PC-3 (cell line): ENCODE measurements at places on chromosomes 16 and 17. TPM values are rescaled to one million over a fixed set of nuclear protein-coding genes. Genes with fewer than 3 reads are reported as not detected.

The EFNB3 gene
- total RNA-seq: 4.9 and 7.7 TPM in 2 replicates

The APOBR gene
- 0.04 TPM in 1 of 2 replicates, not detected in the other for total RNA-seq

The TEKT5 gene
- not detected in 2 replicates for total RNA-seq

The SPATA32 gene
- not detected in 2 replicates for total RNA-seq

The DECR2 gene
- 19.8 and 22.3 TPM in 2 replicates for total RNA-seq

The SPEM2 gene
- total RNA-seq: not detected in 2 replicates

The CHST5 gene
- 0.29 TPM in 1 of 2 replicates, not detected in the other for total RNA-seq

The TCAP gene
- 0.12 and 0.51 TPM in 2 replicates for total RNA-seq

The STAT5A gene
- not detected in 2 replicates for total RNA-seq

The OR4D1 gene
- not detected in 2 replicates for total RNA-seq

- no peak for DNase-seq
These were observed 5.2 kb downstream of the RAB40B start for GRCh38 chr17:82693168-82693867.

- DNase-seq: no peak
These were observed 21.3 kb upstream of the BAIAP2 start for GRCh38 chr17:81013642-81014041.

- no peak for DNase-seq
These were observed 15.3 kb upstream of the HEXD start for GRCh38 chr17:82402865-82403264.

DNA sequence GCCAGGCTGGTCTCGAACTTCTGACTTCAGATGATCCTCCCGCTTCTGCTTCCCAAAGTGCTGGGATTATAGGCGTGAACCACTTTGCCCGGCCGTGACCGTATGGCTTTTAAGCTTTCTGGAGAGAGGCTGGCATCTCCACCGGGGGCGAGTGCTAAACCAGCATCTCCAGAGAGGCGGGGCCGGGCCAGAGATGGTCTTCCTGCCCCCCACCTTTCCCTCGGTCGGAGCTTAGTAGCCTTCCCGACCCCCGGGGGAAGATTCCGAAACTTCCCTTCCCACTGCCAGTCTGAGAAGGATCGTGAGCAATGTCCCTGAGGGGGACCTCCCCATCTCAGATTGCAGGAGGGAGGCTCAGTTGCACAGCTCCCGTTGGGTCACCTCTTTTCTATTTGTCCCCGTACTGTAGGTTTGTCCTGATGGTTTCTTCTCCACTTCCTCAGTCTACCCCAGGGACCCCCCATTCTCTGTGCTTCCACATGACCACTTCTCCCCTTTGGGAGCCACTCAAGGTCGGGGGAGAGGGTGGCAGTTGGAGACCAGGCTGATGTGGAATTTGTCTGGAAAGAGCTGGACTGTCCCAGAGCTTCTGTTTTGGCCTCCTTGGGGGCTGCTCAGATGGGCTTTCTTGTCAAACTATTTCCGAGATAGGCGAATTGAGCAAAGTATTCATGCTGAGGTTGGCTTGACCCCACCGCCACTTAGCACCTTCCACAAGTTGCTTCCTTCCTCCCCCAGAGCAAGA is 18.2 kb downstream of the IGF2BP1 start:
- DNase-seq: no peak

- no peak for DNase-seq
These were observed 473 bp upstream of the TPPP3 start for GRCh38 chr16:67393788-67394154.

- no peak for DNase-seq
These were observed 84.5 kb downstream of the TNRC6C start for GRCh38 chr17:78043031-78043430.

- DNase-seq: peak; percentile 59
These were observed 2.1 kb upstream of the CAMKK1 start for GRCh38 chr17:3894911-3895343.
